ENCODE measurements at places on chromosomes 3 and 15. TPM values are rescaled to one million over a fixed set of nuclear protein-coding genes. Genes with fewer than 3 reads are reported as not detected.

Gene ACY1
- 33.5 TPM for total RNA-seq

Gene HTR3E
- total RNA-seq: not detected

Gene MINAR1
- 1.6 TPM for total RNA-seq

Gene CCDC33
- not detected for total RNA-seq

Gene CCR2
- total RNA-seq: not detected

Gene MESP2
- total RNA-seq: 0.66 TPM

Gene SLC24A1
- 4.8 TPM for total RNA-seq

Gene PLSCR5
- not detected for total RNA-seq

Gene CD200R1
- total RNA-seq: 0.07 TPM

Gene CHRM5
- not detected for total RNA-seq

Gene CIP2A
- 6.2 TPM for total RNA-seq

Gene CNTN3
- total RNA-seq: 7.0 TPM

Gene CD86
- not detected for total RNA-seq

Gene ACAD9
- total RNA-seq: 32.8 TPM

Gene GPR149
- total RNA-seq: not detected

Gene SEMA3G
- 0.13 TPM for total RNA-seq

Gene MYO5C
- total RNA-seq: 0.07 TPM

Gene PRSS50
- total RNA-seq: not detected

Gene CLSTN2
- total RNA-seq: 1.6 TPM

Gene PLCB2
- 0.43 TPM for total RNA-seq

Gene SH2D7
- not detected for total RNA-seq

Gene CCK
- 0.13 TPM for total RNA-seq

Gene RHOV
- total RNA-seq: 0.07 TPM

Gene NEK10
- total RNA-seq: 16.2 TPM

Gene GPX1
- total RNA-seq: 194 TPM

Gene RNU5B-1
- not detected for total RNA-seq

Gene DNAH12
- total RNA-seq: 0.13 TPM

Gene PATL2
- total RNA-seq: 0.33 TPM
